Right renal cortex interstitium (tissue), 3 donors: ENCODE measurements at places on chromosomes 2 and 18.

DNA sequence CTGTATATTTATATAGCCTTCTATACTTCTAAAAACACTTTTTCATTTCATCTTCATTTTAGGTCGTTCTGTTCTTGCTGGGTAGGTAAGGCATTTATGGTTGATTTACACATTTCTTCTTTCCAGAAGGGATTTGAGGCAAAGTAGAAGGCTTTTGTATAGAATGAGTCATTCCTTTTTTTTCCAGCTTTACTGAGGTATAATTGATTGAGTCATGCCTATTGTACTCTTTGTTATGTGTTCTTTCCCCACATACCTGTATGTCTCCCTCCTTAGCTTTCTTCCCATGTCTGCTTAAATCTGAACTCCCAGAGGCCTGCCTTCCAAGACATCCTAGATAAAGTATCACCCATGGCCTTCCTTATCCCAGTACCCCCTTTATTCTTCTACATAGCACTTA is 4.8 kb upstream of the CDC42EP3 start:
- no peak for DNase-seq

GRCh38 chr18:42459873-42460272 is 504.8 kb downstream of the PIK3C3 start:
- DNase-seq, result no peak

GRCh38 chr2:105842555-105842954 is 97.8 kb downstream of the NCK2 start:
- no peak for DNase-seq

DNA sequence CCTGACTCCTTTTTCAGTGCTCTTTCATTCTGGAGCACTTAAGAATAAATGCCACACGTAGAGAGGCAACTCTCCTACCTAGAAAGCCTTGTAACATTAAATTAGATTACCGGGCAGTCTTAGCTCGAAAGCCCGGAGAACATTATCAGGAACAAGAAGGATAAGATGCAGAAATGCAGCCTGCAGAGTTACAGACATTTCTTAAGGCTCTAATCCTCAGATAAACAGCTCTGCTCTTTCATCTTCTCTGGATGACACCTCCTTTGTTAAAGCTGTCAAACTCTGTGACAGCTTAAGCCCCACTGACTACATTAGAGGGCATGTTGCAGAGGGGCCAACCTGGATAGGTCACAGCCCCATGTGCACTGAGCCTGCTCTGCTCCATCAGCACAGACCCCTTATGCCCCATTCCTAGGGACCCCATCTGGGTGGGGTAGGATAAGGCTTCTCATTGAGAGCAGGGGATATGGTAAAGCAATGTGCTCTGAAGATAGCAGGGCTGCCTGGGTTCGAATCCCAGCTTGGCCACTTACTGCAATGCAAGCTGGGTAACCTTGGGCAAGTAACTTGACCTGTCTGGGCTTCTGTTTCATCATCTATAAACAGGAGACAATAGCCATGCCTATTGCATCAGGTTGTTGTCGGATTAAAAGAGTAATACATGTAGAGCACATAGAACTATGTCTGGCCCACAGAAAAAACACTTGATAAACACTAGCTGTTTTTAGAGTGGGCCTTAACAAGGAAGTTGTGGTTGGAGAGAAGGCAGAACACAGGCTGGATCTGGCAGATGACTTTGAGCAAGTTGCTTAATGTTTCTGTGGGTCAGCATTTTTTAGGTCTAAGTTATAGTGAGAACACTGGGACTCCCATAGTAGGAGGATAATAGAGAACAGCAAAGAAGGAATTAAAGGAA is 111.4 kb downstream of the THNSL2 start:
- DNase-seq, result no peak

DNA sequence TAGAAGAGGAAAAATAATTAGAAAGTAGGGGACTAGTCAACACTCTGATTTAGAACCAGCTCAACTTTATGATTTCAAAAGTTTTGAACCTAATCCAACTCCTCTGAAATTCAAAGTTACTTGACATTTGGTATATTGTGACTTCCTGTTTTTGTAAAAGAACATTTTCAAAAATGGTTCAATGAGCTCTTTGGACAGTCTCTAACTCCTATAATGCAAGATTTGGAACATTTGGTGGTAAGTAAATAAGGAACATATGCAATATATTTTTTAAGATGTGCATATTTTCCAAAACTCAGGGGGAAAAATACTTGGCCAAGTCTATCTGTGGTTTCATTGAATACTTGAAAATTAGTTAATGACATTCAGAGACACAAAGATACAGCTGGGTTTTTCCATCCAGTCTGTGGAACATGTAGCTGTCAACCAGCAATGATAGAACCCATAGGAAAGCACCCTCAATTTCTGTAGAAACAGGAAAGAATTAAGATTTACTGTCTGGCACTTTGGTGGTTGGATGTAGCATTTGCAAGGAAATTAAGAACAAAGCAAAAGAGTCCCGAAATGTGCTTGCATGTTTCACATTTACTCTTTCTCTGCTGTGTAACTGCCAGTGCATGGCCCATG is 17.0 kb upstream of the ANKRD44 start:
- DNase-seq, result no peak

GRCh38 chr2:66781804-66782203 is 346.9 kb downstream of the MEIS1 start:
- DNase-seq, result no peak

GRCh38 chr2:206241736-206242135 is 32.7 kb upstream of the ZDBF2 start:
- DNase-seq, result no peak

- DNase-seq, result no peak
Measured at GRCh38 chr2:136448432-136448831, 316.9 kb upstream of the THSD7B start.

DNA sequence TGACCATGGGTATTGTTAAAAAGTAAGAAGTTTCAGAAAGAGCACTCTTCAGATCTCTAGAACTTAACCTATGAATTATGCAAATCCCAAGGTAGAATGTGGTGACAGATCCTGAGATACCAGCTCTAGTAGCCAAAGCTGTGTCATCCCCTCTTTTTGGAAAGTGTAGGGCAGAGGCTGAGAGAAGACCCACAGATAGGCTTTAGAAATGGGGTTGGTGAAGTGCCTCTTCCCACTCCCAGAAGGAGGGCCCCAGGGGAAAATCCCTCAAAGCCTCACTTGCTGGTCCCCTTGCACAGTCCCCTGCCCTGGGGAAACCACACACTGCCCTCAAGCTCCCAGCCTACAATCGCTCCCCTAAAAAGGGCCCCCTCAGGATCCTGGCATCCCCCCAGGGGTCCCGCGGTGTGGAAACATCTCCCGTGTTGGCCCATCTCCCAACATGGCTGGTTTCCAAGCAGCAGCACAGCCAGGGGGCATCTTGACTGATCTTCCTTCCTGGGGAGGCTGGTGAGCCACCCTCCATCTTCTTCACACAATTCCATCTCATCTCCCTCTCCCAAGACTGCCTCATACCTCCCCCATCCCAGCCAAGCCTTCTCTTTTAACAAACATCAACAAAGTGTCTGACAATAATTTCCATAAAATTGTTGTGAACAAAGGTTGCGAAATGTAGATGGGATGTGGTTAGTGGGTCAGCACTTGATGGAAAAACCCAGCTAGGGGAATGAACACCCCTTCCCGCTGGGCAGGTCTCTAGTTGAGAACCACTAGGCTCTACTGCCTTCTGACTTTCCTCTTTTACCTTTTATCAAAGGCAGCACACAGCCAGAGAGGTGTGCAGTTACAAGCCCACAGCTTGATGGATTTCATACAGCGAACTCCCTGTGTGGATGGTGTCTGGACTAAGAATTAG is 25.1 kb downstream of the MAL start:
- DNase-seq, result no peak
